ENCODE measurements at places on chromosomes 11 and 22.

GRCh38 chr22:35617137-35617755 lies at the start of gene MB:
MB (minus strand) TSS chr22:35617329; CDS start chr22:35617257, 72 bp downstream.
- no peak for DNase-seq

DNA sequence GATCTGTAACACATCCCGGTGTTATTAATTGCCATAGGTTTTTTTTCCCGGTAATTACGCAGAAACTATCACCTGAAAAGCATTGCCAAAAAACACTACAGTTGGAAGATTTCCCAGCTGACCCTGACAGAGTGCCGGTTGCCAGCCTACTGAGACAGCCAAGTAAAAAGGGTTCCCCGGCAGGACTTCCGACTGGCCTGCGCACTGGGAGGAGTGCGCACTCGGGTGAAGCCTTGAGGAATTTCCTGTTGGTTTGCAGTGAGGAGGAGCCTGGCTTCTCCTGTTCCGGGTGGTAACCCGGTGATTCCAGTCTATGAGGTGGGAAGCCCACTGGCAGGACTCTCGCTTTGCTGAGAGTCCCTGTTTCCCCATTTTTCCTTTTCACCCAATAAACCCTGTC lies 52.1 kb downstream of the CNTF start:
- no peak for DNase-seq

DNA sequence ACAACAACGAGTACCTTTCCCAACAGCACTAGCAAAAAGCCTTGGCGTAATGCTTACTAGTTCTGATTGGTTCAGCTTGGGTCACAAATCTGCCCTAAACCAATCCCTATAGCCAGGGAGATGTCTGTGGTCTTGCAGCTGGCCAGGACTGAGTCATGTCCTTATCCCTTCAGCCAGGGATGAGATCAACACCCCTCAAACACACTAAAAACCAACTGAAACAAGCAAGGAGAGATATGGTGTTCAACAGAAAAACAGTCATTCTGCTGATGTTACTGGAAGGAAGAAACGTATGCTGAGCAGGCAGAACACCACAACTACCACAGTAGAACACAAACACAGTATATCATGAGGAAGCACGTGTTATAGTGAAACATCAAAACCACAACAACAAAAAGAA lies 375.6 kb downstream of the LARGE1 start:
- no peak for DNase-seq

DNA sequence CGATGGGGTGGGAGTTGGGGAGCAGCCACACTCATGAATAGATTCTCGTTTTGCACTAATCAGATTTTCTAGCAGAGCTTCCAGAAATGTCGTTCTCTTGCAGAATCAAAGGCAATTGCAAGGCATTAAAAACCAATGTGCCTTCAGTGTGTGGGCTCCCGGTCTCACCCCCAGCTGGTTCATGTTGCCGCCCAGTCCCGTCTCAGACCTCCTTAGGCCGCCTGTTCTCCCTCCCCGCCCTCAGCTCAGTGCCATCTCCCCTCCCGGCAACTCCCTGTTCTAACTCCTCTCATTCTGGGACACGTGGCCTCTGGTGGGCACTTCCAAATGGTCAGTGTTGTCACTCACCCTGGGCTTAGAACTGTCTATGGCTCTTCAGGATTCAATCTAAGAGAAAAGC lies 42.5 kb upstream of the SMIM38 start:
- DNase-seq: no peak

DNA sequence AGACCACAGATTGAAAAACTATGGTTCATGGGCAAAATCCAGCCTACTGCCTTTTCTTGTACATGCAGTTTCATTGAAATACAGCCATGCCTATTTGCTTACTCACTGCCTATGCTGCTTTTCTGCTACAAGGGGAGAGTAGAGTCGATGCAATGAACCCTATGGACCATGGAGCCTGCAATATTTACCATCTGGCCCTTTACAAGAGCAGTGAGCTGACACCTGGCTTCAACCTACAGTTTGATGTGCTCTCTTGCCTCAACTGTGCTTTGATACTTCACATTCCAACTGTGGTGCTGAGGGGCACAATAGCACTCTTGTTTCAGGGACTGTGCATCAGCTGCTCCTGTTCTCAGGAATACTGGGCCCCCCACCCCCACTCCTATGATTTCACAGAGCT lies 239.5 kb upstream of the SORL1-AS1 start:
- no peak for DNase-seq

- DNase-seq: no peak
These were observed 4.3 kb downstream of the GRK2 start for GRCh38 chr11:67270256-67271204.

DNA sequence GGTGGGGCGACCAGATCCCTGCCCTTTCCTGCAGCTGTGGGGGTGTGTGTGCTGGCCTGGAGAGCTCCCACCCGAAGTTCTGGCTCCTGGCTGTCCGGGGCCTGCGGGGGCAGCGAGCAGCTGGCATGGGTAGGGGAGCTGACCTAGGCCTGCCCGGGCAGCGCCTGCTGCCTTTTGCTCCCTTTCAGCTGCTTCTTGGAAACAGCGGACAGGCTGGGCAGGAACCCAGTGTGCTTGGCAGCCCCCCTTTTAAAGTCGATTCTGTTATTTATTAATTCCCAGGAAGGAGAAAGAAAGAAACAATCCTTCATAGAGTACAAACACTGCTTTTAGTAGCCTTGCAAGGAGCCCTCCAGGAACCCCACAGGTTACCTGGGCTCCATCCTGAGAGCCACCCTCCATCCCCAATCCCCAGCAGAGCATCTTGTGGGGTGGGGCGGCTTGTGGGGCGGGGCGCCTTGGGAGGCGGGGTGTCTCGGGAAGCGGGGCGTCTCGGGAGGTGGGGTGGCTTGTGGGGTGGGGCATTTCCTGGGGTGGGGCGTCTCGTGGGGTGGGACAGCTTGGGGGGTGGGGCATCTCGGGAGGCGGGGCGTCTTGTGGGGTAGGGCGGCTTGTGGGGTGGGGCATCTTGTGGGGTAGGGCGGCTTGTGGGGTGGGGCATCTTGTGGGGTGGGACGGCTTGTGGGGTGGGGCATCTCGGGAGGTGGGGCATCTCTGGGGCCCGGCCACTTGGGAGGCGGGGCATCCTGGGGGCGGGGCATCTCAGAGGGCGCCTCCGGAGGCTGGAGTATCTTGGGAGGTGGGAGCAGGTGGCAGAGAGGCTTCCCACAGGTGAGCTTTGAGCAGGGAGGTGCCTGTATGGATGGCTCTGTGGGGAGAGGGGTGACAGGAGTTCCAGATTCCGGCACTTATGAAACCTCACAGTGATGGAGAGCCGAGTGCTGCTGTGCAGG lies 7.0 kb downstream of the CD81 start:
- DNase-seq: no peak

GRCh38 chr11:19092342-19092741 lies 24.6 kb upstream of the ZDHHC13 start:
- no peak for DNase-seq

DNA sequence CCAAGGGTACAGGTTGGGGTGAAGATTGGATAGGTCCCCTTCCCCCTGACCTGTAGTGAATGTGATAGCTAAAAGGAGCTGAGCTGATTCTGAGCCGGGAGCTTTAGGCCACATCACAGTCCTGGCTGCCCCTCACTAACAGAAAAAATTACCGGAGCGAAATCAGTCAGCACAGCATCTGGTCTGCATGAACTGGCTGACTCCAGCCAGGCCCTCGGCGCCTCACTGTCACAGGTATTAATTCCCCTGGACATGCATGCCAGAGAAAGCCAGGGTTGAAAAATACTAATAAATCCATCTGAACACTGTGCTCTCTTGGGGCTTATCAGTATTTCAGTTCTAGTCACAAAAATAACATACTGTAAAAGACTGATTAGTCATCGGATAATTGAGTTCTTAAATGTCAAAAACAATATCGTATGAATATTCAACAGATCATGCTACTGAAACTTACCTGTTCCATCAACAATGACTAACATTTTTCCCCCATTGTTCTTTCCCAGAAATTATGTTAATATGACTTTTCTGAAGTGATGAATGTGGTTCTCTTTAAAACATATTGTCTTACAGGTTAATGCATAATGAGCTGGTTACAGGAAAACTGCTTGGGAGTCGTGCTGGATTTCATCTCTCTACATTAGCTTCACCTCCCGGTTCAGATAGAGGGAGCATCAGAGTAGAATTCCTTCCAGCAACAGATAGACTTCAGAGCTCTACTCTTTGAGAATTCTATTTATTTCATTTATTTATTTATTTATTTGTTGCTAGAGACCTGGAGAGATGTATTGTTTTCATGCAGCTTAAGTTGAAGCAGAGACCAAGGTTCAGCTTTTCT lies 387.7 kb downstream of the NXPE2 start:
- DNase-seq: no peak

- DNase-seq: no peak
These were observed 1.1 kb downstream of the CBX6 start for GRCh38 chr22:38870791-38871359.

DNA sequence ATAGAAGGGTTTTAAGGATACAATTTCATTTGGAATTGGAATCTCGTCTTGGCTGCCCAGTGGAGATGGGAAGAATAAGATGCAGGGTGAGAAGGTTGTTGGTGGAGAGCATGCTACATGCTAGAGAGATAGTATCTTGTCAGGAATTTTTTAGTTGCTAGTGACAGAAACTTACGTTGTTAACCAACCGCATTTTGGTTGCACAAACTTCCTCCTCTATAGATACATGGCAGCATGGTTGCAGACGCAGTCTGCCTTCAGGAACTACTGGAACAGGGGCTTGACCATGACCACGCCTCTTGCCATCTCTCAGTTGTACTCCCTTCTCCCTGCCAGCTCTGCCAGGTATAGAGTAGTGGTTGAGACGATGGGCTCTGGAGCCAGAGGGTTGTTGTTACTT lies 13.5 kb upstream of the CCDC90B start:
- DNase-seq: no peak

DNA sequence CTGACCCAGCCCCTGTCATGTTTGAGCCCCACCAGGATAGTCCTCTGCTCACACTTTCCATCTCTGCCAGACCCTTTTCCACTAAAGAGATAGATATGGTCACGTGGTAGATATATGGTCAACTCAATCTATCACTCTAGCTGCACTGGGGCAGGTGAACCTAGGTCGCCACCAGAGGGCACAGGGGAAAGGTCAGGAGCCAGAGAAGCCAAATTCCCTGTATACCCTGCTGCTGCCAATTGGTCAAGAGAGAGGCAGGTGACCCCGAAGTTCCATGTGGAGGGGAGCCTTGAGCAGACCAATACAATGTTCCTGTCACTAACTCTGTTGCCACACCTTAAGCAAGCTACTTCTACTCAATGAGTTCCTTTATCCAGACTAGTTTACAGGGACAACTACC lies 101.1 kb upstream of the GALNT18 start:
- no peak for DNase-seq

DNA sequence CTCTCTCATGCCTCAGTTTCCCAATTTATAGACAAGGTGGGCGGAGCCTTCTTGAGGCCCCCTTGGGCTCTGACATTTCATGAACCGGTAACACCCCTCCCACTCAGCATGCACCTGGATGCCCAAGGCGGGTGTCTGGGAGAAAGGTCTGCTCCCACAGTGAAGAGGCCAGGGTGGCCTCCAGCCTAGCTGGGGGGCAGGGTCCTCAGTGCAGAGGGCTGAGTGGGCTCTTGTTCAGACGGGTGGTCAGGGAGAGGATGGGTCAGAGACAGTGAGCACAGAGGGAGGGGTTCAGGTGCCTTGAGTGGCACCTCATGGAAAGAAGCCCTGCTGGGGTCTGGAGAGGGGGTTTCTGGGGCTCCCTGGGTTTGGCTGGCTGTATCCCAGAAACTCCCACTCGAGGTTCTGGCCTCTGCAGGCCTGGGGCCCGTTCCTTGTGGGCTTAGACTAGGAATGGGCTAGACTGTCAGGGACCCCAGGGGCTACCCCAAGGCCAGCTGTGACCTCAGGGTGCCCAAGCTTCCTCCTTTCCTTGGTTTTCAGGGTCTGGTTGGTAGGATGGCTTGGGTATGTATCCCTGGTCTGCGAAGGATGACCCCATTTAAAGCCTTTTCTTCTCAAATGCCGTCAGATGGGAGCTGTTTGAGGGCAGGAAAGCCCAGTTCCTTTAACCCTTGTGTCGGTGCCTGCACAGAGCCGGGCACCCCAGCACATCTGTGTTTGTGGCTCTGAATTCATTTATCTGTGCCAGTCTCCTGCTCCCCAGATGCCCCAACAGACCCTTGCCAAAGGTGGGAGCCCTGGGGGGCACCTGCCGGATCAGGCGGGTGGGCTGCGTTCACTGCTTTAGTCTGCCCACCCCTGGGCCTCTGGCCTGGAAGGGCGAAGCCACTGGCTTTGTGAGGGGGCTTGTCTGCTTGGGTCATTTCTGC lies 1.2 kb downstream of the SYNGR1 start:
- no peak for DNase-seq

GRCh38 chr11:131146827-131147490 lies 223.5 kb upstream of the NTM start:
- no peak for DNase-seq

DNA sequence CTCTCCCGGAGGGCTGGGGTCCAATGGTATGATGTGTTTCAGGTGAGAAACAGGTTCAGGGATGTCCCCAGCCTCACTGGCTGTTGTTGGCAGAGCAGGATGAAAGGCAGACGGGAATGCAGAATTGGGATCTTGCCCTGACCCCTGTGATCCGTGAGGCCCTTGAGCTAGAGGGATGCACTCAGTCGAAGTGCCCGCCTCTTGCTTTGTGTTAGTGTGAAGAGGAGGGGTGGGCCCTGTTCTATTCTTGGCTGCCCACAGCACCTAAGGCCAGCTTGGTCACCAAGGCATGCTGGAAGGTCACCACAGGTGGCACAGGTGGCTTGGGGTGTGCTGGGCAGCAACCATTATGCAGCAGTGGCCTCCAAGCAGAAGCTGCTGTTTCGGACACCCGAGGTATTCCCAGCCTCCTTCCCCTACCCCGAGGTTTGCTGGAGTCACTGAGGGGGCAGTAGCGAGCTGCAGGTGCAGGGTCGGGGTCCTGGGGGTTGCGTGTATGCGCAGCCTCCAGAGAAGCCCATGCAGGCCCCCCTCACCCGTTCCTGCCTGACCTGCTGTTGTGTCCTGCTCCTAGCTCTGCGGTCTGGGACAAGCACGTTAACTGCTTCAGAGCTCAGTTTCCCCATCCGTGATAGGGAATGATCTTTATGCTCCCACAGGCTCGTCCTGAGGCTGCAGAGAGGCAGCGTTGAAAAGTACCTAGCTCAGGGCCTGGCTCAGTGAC lies 13.0 kb downstream of the LRP5 start:
- no peak for DNase-seq

DNA sequence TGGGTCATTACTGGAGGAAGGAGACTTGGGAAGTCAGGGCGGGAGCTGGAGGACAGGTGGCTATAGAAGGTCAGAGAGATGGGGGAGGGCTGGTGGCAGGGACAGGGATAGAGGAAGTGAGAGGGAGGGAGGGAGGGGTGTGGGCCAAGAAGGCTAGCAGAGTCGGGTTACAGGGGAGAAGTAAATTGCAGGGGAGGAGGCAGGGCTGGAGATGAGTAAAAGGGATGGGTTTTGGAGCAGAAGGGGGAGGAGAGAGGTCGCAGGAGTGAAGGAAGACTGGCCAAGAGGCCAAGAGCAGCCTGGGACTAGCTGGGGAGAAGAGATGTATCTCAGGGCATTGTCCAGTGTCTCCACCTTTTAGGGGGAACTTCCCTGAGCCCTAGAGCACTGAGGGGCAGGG lies 33.0 kb downstream of the LRRC10B start:
- no peak for DNase-seq

DNA sequence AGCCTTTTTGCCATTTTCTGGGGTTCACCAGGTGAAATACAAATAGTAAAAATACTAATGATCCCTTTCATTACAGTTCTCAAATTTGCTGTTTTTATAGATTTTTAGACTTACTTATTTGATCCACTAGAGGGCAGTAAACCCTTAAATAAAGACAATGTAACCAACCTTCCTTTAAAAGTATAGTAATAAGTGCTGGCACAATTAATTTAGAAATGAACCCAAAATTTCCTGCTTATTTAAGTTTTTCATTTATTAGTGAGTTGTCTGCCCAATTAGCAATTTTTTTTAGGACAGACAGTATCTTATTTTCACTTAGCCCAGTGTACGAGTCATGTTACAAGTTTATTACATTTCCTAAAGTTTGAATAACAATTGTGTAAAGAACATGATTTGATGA lies 4.7 kb downstream of the DDIAS start:
- DNase-seq: no peak
